KG1 (cell line): ENCODE measurements at places on chromosomes 5 and 9.

- DNase-seq, result no peak
Measured at GRCh38 chr5:87776785-87777184, 364.1 kb upstream of the CCNH start.

GRCh38 chr9:93260263-93261066, 76.5 kb downstream of the WNK2 start:
- DNase-seq, result no peak

DNA sequence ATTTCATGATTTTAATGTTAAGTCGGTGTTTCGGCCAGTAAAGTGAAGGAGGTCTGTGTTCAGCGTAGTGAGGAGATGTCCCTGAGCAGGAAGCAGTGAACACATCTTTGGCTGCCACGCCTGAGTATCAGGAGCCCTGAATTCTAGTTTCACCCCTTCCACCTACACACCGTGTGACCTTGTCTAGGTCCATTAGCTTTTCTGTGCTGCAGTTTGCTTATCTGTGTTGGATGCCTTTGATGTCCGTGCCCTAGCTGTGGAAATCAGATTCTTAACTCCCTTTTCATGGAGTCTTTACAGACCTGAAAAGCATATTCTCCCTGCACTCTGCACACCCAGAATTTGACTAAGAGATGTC, 601 bp downstream of the FBXO38 start:
- no peak for DNase-seq

DNA sequence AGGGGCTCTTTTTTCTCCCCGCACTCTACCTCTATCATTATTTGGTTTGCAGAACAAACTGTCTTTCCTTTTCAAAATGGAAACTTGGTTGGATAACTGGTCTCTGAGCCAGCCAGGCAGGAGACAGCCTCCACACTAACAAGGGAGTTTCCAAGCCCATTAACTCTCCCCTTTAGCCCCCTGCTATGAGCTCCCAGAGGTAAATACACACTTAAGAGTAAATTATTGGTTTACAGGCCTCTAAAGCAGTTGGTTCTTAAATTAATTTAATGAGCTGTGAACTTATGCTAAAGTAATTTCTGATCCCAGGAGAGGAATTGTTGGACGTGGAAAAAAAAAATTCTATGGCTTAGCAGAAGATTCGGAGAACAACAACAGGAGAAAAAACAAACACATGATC, 30.3 kb downstream of the EPB41L4A start:
- DNase-seq, result no peak

- DNase-seq, result no peak
Measured at GRCh38 chr5:92605591-92605990, 975.4 kb downstream of the NR2F1-AS1 start.

DNA sequence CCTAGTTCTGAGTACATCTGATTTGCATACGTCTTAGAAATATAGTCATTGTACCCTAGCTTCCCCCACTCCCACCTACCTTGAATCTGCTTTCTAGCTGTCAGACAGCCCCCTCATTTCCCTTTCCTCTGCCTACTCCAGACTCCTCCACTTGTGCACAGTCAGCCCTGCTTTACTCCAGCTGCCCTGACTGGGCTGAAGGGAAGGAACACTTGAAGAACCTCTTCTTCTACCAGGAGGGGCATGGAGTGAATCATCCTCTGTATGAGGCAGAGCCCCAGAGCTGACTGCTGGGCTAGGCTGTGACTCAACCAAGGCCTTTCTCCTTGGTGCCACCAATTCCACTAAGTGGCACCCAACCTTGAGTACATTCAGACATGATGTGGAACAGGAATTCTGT, 18.1 kb upstream of the ZFR start:
- DNase-seq, result no peak

- peak; percentile 60 for DNase-seq
Measured at GRCh38 chr9:129737479-129738274, 15.2 kb downstream of the PTGES start.

GRCh38 chr5:73901455-73901854, 275.5 kb downstream of the ARHGEF28 start:
- DNase-seq, result no peak

DNA sequence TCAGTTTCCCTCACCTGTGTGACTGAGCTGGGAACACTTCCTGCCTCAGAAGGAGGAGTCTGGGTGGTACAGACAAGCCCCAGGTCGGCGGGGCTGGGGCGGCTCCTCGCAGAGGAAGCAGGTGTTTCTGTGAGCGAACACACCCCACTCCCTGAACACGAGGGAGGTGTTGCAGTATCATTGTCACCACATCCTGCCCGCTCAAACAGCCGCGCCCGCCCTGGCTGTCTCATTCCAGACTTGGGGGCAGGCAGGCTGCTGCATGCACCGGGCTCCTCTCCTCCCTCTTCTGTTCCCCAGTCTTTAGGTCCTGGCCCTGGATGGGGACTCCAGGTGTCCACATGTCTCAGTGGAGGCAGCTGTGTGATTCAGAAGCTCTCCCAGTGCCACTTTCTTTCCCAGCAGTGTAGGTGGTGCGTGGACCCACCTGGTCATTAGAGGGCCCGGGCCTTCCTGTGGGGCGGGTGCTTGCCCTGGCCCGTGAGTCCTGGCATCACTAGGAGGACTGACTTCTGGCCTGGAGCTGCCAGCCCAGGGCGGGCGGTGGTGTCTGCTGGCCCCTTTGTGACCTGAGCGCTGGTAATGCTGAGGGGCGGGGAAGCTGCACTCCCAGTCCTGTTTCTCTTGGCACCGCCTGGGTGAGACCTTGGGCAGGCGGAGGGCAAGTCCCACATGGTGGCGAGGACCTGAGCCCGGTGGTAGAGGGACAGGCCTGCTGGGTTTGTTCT, 18.3 kb upstream of the PHYHD1 start:
- peak; percentile 46 for DNase-seq

DNA sequence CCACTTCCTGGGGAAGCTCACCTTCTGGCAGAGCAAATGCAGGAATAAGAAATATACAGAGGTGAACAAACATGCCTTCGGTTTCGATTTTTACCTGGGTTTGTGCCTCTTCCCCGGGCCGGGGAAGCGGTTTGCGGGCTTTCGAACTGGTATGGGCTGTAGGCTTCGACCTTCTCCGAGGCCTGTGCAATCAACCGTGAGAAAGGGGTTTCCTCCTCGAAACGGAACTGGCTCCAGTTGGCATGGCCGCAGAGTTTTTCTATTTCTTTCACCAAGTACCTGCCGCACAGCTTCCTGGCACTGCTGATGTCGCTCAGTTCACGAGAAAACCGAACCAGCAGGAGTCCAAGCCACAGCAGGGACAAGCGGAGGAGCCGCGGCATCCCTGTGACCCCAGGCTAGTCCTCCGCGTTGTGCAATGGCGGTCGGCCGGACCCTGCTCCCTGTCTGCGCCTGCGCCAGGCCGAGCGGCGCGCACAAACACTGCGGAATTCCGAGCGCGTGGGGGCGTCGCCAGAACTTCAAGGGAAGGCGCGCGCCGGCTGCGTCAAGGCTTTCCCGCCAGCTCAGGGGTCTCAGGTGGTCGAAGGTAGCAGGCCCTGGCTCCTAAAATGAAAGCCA, at the start of gene INSL6:
INSL6 (minus strand) TSS at position 420 of the 621 bp plus-strand sequence; CDS start at position 383, 37 bp downstream.
- DNase-seq, result no peak

GRCh38 chr5:82466986-82467561, 188.9 kb upstream of the RPS23 start:
- DNase-seq, result no peak

GRCh38 chr9:128656416-128657343, at the start of gene DYNC2I2:
TSS of gene DYNC2I2 (minus strand) at chr9:128656847. CDS start at chr9:128656726, 121 bp downstream.
- DNase-seq, result peak; percentile 95

DNA sequence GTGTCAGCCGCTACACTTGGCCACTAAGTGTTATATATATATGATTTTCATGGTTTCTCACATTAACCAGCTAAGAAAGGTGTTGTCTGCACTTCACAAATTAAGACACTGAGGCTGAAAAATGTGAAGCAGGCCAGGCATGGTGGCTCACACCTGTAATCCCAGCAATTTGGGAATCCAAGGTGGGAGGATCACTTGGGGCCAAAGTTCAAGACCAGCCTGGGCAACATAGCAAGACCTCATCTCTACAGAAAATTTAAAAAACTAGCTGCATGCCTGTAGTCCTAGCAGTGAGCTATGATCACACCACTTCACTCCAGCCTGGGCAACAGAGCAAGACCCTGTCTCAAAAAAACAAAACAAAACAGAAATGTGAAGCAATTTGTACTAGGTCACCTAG, 1.8 kb downstream of the COQ4 start:
- DNase-seq, result no peak

GRCh38 chr9:91547081-91547480, 123.4 kb upstream of the NFIL3 start:
- DNase-seq, result no peak

DNA sequence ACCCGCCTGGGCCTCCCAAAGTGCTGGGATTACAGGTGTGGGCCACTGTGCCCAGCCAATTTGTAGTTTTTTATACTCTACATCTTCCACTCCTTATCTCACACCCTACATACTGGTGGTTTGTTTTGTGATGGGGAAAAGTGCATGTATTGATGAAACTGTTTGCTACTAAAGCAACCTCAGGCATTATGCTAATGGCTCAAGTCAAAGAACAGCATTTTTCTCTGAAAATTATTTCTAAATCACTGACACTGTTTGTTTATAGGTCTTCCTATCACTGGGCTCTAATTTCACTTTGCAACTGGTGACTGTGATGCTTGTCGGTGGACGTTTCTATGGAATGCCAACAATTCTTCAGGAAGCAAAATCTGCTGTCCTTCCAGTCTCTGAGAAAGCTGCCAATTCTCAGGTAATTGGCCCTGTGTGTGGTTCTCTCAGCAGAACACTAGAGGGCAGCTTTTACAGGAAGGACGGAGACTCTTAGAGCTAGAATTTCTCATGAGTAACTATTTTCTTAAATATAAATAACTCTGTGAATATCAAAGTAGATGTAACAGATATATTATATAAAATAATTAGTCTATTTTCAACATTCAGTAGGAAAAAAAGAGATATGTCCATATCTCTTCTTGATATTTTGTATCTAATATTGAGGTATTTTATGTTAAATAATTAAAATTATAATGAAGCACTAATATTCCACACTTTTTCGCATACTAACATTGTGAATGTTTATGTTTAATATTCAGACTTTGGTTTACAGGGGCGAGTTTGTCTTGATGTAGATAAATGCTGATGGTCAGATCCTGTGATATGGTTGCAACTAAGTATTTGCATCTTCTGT, 244.1 kb downstream of the ADGRV1 start:
- DNase-seq, result no peak

DNA sequence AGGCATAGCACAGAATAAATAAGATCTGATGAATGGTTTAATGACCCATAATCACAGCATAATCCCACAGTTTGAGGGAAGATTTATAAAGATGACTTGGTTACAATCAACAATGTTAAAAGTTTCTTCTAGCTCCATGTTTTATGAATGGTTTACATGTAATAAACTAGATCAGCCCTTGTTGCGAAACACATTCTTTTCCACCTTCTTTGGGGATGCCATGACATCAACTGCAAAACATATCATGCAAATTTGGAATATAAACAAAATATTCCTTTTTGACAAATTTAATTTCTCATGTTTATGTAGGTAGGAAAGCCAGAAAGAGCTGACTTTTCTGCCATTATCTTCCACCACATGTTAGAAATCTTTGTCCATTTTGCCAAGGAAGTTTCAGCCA, 979.5 kb downstream of the MAT2B start:
- DNase-seq, result no peak

GRCh38 chr5:130021876-130022275, 117.6 kb downstream of the CHSY3 start:
- DNase-seq, result no peak

DNA sequence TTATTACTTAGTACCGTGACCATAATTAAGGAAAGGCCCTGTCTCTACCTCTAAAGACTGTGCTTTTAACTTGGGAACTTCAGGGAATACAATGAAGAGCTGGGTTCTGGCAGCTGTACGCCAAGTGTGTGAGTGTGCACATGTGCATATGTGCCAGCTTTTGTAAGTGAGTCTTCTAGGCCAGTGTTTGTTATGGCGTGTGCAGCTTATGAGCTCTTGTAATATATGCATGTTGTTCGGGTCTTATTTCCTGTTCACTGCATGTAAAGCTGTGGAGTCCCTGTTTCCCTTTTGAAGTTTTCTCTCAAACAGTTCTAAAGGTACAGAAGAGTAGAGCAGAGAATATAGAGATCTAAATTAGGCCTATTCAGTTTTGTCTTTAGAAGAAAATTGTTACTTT, 30.5 kb downstream of the TGFBR1 start:
- DNase-seq, result no peak

GRCh38 chr9:125446561-125447094, 185.0 kb downstream of the GAPVD1 start:
- no peak for DNase-seq

- DNase-seq, result no peak
Measured at GRCh38 chr9:33135470-33135958, 31.6 kb downstream of the B4GALT1 start.

- DNase-seq, result no peak
Measured at GRCh38 chr5:111932199-111932598, 175.2 kb upstream of the NREP start.

DNA sequence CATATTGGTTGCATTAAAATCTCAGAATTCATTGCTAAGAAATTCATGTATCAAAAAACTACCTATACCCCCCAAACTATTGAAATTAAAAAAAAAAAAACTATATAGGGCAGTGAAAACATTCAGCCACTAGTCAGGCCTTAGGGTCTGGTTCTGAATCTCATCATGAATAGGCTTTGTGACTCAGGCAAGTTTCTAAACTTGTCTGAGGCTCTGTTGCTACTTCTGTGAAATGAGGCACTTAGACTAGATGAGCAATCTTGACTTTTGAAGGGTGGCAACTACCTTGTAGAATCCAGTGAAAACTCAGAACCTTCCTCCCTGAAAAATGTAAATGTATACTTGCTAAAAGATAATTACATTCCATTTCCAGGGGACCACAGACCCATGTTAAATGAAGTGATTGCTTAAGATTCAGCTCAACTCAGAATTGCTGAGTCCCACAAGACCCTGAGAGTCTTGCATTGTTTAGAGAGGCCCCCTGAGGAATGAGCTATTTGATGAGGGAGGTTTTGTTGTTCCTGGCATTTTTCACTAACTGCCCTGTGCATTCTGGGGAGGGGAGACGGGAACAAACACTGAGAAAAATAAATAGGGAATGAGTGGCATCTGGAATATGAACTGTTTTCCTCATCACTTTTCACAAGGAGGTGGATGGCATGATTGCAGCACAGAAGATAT, 29.5 kb downstream of the RAI14 start:
- no peak for DNase-seq

- DNase-seq, result no peak
Measured at GRCh38 chr9:81118416-81118815, 570.9 kb downstream of the TLE1 start.

GRCh38 chr5:15575666-15576065, 75.7 kb downstream of the FBXL7 start:
- DNase-seq, result no peak

GRCh38 chr9:20978249-20978648, 53.2 kb downstream of the HACD4 start:
- DNase-seq, result no peak

DNA sequence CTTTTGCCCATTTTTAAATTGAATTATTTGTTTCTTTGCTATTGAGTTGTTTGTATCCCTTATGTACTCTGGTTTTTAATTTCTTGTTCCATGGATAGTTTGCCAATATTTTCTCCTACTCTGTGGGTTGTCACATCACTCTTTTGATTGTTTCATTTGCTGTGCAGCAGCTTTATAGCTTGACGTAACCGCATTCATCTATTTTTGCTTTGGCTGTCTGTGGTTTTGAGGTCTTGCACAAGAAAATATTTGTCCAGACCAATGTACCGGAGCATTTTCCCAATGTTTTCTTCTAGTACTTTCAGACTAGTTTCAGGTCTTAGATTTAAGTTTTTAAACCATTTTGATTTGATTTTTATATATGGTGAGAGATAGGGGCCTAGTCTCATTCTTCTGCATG, 36.2 kb upstream of the ZNF366 start:
- DNase-seq, result no peak

GRCh38 chr9:17082343-17083064, 52.3 kb upstream of the CNTLN start:
- DNase-seq, result no peak
